GM13976 (cell line): ENCODE measurements at places on chromosomes 2 and 18.

DNA sequence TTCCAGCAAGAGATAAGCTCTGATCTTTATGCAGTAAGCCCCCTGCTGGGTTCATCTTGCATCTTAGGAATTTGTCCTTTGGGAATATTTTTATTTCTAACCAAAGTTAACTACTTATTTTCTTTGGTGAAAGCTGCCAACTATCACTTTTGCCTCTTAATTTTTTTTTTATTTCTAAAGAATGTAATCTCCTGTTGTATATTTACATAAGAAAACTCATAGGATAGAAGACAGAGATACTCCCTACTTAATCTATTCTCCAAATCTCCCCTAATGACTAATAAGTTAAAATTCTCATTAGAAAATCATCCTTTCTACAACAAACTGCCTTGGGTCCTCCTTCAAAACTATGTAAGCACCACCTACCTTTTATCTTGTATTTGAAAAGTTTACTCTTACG, 612.2 kb upstream of the SLC39A10 start:
- DNase-seq = no peak

- DNase-seq = no peak
These were observed 116.6 kb downstream of the PRPF40A start for GRCh38 chr2:152600697-152601096.

DNA sequence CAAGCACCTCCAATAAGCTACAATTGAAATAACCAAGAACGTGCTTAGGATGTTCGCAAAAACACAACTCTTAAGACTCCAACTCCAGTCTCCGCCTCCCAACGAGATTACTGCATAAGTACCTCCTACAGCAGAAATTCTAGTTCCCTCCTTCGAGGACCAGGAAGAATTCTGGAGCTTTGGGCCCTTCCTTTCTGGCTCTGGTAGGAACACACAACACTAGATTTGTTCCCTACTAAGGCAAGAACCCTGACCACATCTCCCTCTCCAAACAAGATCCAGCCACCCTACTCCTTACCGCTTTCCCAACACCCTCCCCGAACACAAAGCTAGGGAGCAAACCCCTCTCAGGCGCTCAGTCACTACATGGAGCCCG, 721 bp downstream of the ADAM17 start:
- no peak for DNase-seq

DNA sequence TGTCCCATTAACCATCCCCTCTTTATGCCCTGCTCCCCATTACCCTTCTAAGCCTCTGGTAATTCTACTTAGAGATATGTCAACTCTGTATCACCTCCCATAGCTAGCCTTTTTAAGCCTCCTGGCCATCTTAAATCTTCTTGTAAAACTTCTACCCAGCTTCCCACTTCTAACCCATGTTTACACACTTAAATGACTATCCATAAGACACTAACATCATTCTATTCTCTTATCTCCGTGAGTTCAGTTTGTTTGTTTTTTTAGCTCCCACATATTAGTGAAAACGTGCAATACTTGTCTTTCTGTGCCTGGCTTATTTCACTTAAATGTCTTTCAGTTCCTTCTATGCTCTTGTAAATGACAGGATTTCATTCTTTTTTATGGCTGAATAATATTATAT, 42.4 kb downstream of the RAB3GAP1 start:
- no peak for DNase-seq

DNA sequence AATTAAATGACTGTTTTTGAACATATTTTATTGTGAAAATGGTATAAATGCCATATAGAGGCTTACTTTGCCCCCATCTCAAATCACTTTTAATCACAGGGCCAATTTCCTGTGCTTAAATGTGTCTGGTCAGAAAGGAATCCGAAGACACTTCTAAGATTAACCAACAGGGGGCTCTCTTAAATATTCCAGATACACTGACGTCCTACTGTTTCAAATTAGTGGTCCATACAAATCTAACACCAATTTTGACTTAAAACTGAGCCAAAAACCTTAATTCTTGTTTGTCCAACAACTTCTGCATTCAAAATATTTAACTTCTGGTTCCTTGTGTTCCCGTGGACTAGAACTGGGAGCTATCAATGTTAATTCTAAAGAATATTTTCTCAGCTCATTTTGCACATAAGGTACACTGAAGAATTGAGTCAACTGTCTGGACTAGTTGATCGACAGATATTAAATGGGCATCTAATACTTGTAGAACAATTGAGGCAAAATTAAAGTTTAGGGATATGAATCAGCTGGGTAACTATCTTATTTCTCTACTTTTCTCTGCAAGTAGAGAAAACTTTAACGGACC, 557.5 kb downstream of the ARHGAP15 start:
- peak; percentile 27 for DNase-seq

DNA sequence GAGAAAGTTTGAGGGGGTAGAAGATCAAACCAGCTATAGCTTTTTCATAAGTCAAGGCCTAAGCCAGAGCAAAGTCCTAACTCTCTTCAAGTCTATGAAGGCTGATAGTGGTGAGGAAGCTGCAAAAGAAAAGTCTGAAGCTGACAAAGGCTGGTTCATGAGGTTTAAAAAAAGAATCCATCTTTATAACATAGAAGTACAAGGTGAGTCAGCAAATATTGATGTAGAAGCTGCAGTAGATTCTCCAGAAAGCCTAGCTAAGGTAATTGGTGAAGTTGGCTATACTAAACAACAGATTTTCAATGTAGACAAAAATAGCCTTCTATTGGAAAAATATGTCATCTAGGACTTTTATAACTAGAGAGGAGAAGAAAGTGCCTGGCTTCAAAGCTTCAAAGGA, 141.4 kb upstream of the ZNF521 start:
- DNase-seq = no peak

DNA sequence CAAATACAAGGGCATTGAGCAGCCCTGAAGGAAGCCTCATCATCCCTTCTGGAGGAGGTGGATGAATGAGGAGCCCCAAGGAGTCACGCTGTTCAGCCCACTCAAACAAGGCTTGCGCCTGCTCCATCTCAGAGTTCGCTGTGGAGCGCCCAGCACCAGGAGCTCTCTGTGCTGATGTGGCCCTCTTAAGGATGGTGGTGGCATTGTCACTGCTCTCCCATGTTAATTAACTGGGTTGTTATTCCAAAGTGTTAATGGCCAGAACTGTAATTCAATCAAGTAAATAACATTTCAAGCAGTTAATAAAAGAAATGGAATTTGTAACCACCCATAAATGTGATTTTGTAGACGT, 726.0 kb upstream of the RAB6C start:
- no peak for DNase-seq

- no peak for DNase-seq
These were observed 1.5 kb downstream of the MFSD6 start for GRCh38 chr2:190409616-190410015.

DNA sequence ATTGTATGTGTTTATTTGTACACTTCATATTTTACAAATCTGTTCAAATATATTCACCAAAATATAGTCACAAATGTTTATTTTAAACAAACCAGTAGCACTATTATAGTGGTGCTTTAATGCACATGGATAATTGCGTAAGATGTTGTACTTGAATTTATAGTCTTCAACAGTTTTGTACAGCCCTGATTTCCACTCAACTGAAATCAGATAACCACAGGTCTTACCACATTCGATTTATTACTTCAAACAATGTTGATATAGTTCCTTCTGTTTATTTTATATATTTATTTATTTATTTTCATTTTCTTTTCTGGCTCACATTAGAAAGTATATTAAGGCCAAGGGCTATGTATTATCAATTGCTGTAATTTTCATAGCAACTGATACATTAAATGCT, 99.4 kb upstream of the ZNF804A start:
- DNase-seq = no peak

GRCh38 chr18:71336576-71337210, 1047.8 kb downstream of the SOCS6 start:
- no peak for DNase-seq

DNA sequence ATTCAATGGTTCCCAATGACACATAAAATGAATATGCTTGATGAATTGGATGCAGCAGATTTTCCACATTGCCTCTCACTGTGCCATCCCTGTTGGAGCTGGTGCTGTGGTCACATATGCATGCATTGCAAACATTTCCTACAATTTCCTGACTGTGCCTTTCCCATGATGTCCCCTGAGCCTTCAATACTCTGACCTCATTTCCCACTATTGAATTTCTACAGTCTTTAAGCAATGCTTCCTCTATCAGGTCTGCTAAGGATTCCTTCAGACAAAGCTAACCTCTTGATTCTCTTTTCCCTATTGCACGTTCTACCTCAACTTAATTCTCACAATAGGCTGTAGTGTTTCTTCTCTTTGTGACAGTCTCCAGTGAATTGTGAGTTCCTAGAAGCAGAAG, 342.5 kb upstream of the CRIM1 start:
- no peak for DNase-seq

GRCh38 chr2:64655018-64655664, 1.4 kb upstream of the SERTAD2 start:
- DNase-seq = no peak

DNA sequence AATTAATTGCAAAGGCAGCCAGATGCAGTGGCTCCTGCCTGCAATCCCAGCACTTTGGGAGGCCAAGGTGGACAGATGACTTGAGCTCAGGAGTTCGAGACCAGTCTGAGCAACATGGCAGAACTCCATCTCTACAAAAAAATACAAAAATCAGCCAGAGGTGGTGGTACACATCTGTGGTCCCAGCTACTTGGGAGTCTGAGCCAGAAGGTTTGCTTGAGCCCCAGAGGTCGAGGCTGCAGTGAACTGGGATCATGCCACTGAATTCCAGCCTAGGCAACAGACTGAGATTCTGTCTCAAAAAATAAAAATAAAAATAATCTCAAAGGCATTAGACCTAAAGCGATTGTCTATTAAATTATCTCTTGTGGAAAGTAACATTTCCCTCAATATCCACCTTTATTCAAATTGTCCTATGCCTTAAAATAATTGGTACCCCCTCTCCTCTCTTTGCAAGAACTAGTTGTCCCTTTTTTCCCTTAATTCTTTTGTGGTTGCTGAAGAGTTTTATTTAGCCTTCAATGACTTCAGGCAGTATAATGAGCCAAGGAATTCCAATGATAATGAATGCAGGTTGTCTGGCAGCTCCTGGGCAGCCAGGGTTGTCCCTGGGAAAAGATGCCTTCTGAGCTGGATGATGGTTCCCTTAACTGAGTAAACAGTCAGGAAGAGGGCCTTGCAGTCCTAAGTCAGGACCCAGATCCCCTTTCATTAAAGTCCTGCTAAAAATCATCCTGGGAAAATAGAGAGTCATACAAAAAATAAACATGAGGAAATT, 32.2 kb downstream of the GPR75 start:
- DNase-seq = no peak

DNA sequence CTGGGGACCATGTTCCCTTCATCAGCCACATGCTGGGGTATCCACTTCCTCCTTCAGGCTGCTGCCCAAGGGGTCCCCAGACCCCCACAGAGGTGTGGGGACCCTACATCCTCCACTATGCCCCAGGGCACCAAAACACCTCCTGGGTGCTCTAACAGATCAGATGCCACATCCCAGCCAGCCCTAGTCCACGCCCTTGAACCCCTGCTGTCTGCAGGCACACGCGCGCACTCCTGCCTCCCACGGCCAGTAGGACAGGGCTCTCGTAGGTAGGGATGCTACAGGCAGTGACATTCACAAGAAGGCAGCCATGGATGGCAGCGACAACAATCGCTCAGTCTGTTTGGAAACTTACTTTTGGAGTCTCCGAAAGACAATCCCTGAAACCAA, 3.0 kb upstream of the GPC1 start:
- no peak for DNase-seq

DNA sequence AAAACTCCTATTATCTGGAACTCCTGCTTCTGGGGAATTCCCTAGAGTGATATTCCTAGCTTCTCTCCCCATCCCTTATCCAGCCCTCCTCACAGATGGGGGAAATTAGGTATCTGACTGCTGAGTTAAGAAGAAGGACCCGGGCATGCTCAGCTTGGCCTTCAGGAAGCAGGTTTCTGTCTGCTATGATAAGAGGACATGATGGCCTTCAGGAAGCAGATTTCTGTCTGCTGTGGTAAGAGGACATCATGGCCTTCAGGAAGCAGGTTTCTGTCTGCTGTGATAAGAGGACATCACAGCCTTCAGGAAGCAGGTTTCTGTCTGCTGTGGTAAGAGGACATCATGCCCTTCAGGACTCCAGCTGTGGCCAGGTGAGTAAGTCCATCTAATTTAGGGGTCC, 65.2 kb downstream of the PLEKHM3 start:
- no peak for DNase-seq

GRCh38 chr18:8717011-8717770, 11.8 kb downstream of the MTCL1 start:
- no peak for DNase-seq

- no peak for DNase-seq
These were observed 74.6 kb downstream of the DCDC2C start for GRCh38 chr2:3777966-3778365.

GRCh38 chr2:103819599-103819998, 1034.3 kb upstream of the POU3F3 start:
- DNase-seq = no peak
